ENCODE measurements at places on chromosomes 4 and X.
A peak's percentile ranks its signal among the peaks of the same experiment; 100 is the strongest.

GRCh38 chr4:87631668-87632067, 18.4 kb upstream of the DMP1 start:
- no peak for DNase-seq

DNA sequence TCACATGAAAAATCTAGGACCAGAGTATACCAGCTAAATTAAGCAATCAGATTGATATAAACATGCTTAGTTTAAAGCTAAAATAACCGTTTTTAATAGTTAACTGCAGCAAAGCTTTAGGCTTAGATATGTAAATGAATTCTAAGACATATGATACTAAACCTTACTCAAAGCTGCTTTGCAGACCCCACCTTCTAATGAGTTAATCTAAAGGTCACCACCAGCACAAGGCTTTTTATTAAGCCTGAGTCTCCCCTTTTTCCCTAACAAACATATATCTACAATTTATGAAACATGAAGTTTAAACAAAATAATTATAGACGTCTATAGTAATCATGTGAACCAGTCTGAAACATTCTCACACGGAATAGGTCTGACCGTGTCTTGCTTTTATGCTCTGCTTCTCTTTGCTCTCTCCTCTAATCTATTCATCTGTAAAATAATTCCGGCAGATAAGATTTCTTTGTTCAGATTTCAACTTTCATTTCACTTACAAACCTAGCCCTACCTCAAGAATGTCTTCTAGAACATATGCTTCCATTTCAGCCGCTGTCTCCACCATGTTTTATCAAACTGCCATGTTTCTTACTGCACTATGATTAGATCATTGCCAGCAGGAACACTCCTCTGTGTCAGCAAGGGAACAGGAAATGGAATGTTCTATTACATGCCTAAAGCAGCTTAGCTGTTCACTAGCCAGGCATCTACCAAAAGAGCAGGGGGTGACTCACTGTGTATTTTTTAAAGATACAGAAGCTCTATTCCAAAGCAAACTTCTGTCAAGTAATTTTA, 35.9 kb downstream of the ANKRD17 start:
- peak; percentile 91 for DNase-seq

DNA sequence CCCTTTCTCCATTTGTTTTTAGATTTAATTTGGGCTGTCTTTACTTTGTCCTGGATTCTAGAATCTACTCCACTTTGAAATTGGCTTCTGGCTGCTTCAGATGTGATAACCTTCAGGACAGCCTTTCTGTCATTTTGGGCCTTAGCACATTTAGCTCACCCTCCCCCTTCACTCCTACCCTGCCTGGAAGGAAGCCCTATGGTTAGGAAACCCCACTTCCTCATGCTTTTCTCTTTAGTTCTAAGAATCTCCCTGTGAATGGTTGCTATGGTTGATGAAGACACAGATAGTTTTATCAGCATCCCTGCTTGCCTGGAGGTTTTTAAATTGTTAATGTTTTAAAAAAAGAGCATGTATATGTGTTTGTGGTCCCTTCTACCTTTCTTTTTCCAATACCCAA, 100.7 kb upstream of the PTPN13 start:
- peak; percentile 37 for DNase-seq

DNA sequence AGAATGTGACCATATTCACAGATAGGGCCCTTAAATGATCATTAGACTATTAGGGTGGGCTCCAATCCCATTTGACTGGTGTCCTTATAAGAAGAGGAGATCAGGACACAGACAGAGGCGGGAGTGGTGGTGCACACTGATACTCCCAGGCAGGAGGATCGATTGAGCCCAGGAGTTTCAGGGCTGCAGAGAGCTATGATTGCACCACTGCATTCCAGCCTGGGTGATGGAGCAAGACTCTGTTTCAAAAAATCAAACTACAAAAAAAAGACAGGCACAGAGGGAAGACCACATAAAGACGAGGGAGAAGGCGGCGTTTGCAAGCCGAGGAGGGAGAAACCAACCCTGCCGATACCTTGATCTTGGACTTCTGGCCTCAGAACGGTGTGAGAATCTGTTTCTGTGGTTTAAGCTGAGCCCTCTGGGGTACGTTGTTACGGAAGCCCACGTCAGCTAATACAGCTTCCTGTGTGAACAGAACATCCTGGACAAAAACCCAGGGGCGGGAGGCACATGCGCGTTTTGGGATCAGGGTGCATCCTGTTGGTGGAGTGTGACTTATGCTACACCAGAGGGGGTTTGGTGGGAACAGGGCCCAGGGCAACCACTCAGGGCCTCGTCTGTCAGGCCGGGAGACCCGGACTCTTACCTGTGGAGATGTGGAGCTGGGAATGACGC, 211.8 kb upstream of the PSAPL1 start:
- peak; percentile 27 for DNase-seq

- peak; percentile 43 for DNase-seq
Observed at GRCh38 chr4:78414116-78414515, 137.5 kb upstream of the ANXA3 start.

DNA sequence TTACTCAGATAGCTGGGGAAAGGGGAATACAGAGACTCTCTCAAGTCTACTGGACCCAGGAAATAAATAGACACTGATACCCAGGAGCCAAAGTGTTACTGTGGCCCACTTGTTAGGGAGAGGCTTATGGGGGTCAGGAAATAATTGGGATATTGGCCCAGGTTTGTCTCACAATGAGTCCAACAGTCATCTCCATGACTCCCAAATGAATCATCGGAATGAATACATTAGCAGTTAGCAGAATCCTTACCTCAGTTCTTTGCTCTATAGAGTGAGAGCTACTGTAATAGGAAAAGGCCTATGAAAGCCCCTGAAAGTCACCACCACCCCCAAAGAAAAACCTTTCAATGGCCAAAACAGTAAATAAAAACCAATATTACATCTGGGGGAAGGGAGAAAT, 42.4 kb upstream of the ARHGEF6 start:
- DNase-seq: peak; percentile 40

DNA sequence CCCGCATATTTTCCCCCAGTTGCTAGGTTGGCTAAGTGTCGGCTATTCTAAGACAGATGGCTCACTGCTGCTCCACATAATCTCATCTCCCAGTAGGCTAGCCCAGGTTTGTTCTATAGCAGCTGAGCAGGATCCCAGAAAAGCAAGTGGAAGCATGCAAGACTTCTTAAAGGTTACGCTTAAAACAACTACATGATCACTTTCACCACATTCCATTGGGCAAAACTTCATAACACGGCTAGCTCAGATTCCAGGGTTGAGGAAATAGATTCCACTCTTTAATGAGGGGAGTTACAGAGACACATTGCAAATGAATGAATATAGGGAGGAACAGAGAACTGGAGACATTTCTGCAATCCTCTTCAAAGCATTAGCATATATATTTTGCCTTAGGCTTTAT, 12.9 kb upstream of the RAB33B start:
- DNase-seq: peak; percentile 21

DNA sequence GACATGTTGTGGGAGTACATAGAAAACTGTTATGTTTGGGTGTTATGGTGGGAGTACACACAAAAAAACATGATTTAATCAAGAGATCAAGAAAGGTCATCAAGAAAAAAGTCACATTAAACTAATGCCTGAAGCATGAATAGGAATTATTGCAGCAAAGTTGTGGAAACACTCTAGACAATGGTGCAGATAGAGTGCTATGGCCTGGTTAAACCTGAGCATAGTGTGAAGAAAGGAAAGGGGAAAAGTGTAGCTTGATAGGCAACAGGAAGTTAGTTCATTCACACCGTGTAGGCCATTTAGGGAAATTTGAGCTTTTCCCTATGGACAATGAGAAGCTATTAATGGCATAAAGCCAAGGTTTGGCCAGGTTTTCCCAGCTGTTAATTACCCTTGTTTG, 162.1 kb upstream of the EMCN start:
- no peak for DNase-seq

DNA sequence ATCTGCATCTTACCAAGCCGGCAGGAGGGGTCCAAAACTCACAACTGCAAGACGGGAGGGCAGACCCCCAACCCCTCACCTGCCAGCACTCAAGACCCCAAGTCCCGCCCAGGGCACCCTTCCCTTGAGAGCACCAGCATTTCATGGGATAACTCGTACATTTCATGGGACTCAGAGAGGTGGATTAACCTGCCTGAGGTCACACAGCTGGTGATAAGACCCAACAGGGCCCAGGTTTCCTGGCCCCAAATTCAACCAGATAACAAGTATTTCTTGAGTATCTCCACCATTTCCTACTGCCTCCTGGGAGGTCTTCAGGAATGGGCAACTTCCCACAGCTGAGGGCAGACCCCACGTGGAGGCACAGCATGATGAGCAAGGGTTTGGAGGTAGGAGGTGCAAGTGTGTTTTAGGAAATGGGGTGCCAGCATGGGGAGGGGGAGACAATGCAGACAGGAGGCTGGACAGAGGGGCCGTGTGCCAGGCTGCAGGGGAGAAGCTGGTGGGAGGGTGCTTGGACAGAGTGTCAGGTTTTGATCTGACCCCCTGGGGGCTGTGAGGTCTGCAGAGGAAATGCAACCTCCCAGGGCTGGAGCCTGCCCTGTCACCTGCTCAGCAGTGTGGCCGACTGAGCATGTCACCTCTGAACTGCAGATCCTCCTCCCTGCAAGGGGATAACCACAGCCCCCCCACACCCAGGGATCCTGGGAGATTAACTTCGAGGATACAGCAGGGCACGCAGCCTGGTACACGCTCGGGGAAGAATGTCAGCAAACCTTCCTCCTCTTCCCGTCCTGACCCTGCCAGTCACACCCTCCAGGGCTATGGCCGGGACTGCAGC, 4.4 kb downstream of the ADRA2C start:
- no peak for DNase-seq

GRCh38 chrX:3527166-3527565, 180.7 kb upstream of the MXRA5 start:
- peak; percentile 61 for DNase-seq

DNA sequence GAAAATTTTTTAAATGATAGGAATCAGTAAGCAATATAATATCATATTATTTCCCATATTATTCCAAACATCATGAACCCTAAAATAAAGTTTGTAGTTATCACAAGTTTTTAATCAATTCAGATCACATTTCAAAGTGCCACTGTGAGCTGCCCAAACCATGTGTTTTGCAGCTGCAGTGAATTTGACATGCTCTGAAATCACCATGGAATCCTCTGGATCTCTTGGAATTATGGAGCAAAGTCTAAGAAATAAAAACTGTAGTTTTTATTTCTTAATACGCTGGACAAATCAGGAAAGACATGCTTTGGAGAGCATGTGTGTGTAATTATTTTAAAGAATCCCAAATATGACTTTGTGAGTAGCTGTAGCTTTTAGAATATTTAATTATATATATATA, 262.7 kb downstream of the ANKRD50 start:
- peak; percentile 31 for DNase-seq

DNA sequence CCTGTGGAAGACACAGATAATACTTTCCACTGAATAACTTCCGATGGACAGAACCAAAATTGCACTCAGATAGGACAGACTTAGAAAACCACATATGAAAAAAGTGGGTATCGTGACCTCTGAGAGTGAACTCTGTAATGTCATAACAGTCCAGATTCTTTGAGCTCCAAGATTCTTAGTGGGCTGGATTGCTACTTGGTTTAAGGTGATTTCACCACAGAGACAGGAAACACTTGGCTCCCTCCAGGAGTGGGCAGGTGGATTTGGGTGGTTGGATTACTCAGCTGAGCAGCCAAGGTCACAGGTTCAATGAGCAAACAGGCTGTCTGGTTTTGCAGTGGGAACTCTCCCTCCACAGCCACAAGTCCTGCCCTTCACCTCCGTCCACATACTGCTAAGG, 126.0 kb downstream of the AFAP1 start:
- peak; percentile 38 for DNase-seq

GRCh38 chr4:142236268-142236667, 599.9 kb downstream of the IL15 start:
- no peak for DNase-seq

DNA sequence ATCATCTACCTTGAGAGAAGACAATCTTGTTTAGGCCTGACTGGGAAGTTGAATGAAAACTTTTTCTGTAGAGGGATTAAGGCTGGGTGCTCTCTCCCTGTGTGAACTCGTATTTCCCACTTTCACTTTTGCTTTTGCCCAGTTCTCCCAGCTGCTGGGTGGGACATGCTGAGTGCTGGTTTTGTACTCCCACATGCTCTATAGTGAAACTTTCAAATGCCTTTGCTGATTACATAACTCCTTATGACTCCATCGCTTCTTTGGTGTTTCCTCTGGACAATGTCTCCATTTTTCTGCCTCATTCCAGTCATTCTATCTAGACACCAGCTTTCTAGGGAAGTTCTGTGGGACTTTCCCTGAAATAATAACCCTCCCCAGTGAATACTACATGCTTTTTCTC, 100.5 kb downstream of the CLNK start:
- DNase-seq: peak; percentile 73

DNA sequence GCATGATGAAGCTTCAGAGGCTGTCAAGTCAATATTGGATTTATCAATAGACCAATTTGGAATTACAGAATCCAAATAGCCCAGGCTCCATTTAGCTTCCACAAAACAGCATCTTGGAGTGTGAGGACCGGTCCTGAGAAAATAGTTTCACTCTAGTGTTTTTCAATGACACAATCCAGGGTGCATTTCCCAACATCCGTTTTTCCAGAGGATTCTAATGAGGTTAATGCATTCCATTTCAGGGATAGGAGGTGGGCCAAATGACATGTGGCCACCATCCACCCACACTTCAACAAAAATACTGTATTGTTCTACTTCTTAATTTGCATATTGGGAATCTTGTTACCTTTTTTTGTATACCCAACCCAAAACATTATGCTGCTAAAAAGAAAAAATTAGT, 229.8 kb upstream of the LDB2 start:
- DNase-seq: peak; percentile 74

GRCh38 chr4:142404191-142404611, 441.9 kb downstream of the INPP4B start:
- DNase-seq: peak; percentile 51
